ENCODE measurements at places on chromosomes 6 and 20. TPM values are rescaled to one million over a fixed set of nuclear protein-coding genes. Genes with fewer than 3 reads are reported as not detected.

- no peak for DNase-seq
Observed at GRCh38 chr20:47296950-47297349, 59.5 kb downstream of the ZMYND8 start.

- DNase-seq = no peak
Observed at GRCh38 chr6:39493777-39494176, 171.3 kb upstream of the KCNK16 start.

DNA sequence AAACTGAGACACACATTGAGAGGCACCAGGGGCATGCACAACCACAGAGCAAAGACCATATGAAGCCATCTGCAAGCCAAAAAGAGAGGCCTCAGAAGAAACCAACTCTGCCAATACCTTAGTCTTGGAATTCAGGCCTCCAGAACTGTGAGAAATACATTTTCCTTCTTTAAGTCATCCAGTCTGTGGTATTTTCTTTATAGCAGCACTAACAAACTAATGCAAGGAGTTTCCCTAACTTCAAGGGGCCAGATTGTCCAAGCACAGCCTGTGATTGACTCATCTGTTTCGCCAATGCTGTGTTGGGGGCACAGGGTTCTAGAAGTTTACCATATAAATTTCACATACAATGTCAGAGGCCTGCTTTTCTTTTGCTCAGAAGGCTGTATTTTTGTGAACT is 364.6 kb downstream of the GJA1 start:
- no peak for DNase-seq

DNA sequence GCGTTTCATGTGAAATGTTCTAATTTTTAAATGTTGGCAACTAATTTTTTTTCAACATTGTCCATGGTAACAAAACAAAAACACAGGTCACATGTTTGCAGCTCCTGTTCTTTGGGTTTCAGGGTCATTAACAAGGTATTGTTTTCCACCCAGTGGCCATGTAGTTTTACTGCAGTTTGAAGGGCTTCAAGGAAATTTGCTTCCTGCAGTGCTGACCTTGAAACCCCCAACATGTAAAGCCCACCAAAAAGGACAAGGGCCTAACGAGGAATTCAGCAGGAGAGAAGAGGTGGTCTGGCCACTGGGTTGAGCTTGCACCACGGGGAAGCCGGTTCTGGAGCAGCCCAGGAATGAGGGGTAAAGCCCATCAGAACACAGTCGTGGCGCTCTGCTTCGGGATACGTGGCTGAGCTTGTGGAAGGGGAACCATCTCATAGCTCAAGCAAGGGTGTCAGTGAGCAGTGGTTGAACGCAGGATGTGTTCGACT is 13.9 kb upstream of the KLHL31 start:
- no peak for DNase-seq

- no peak for DNase-seq
Observed at GRCh38 chr6:68194846-68195478, 440.1 kb upstream of the ADGRB3 start.

The NUDT3 gene
- total RNA-seq = 43.9 TPM

Measured in urinary bladder (tissue), 4 donors.